Right hindlimb (tissue), 1 donor: ENCODE measurements at places on chromosomes 4 and X.

GRCh38 chrX:121598356-121598755 lies 550.9 kb downstream of the GLUD2 start:
- DNase-seq: no peak

GRCh38 chr4:54256491-54257486 lies 27.7 kb downstream of the PDGFRA start:
- DNase-seq: no peak

GRCh38 chr4:7773401-7774180 lies 166.1 kb downstream of the AFAP1 start:
- DNase-seq: no peak

GRCh38 chr4:11338956-11339782 lies 89.5 kb downstream of the HS3ST1 start:
- no peak for DNase-seq

- no peak for DNase-seq
Observed at GRCh38 chr4:7564242-7564641, 129.5 kb upstream of the PSAPL1 start.

GRCh38 chrX:118347131-118347530 lies 1.2 kb downstream of the WDR44 start:
- DNase-seq: no peak

- no peak for DNase-seq
Observed at GRCh38 chrX:151397741-151398070, 700 bp downstream of the VMA21 start.

DNA sequence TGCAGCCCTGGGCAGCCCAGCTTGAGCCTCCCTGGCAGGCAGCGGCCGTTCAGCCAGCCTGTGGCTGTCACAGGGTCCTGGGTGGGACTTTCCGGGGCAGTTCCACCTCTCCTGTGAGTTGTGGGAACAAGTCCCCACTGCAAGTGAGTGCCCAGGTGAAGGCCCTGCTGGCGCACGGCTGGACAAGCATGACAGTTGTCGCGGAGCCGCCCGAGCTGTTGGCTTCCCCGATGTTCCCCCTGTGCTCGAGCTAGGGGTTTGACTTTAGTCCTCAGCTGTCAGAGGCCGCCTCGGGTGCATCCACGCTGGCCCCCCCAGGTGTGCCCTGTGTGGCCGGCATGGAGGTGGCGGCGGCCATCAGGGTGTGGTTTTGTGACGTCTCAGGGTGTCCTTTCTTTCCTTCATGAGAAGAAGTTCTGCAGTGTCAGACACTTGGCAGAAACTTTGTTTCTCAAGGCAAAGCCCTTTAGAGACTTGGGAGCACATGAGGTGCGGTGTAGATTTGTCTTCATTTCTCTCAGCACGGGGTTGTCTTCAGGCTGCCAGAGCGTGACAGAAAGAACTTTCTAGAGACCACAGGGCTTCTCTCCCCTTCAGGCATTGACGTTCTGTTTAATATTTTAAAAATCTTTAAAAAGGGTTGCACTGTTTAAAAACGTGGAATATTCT lies 69.4 kb upstream of the HGFAC start:
- no peak for DNase-seq

DNA sequence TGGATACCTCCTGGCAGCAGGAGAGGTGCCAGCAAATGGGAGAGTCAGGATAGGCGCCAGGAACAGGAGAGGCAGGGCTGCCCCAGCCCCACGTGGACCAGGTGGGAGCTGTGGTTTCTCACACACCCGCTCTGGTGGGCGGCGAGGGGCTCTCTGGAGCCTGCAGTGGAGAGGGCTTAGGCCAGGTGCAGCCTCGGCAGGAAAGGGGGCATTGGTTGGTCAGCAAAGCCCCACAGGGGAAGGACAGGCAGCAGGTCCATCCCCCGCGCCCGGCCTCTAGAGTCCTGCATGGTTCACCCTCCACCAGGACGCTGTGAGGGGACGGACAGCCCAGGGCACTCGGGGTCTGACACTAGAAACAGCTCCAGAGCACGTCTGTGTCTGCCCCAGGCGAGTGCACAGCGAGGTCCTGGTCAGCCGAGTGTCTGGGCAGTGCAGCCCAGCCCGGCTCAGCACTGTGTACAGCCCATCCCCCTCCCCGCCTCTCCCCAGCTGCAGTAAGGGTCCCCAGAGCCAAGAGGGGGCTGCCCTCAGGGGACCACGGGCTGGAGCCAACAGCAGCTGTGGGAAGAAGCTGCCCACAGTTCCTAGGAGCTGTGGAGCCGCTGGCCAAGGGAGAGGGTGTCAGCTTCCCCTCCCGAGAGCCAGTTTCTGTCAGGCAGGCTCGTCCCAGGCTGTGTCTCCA lies 8.2 kb downstream of the ATP5ME start:
- peak; percentile 26 for DNase-seq

- DNase-seq: no peak
Observed at GRCh38 chr4:6290769-6291547, 21.3 kb downstream of the WFS1 start.

DNA sequence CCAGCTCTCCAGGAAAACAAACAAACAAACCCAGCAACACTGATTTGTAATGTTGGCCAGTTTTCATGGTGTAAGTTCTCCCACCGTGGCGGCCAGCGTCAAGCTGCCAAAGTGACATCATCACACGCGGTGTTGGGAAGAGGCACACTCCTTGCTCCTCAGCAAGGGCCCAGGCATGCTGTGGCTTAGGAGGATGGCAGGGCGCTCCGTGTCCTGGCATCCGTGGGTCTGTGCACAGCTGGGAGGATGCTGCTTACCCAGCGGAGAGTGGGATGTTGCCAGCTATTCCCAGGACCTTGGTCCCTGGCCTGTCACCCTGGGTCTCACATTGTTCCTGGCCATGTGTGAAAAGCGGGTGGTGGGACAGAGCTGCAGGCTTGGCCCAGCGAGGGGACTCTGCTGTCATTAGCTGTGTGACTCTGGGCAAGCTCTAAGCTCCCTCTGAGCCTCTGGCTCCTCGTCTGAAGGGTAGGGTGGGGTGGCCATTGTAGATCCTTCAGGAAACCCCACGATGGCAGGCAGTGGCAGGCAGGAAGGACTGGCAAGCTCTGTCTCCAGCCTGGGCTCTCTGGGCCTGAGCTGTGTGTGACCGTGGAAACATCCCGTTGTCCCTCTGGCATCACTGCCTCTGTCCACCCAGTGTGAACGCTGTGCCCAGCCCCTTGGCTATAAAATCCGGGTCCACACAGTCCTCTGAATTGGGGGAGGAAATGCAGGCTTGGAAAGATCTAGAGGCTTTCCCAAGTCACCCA lies 10.8 kb downstream of the PSAPL1 start:
- peak; percentile 79 for DNase-seq

DNA sequence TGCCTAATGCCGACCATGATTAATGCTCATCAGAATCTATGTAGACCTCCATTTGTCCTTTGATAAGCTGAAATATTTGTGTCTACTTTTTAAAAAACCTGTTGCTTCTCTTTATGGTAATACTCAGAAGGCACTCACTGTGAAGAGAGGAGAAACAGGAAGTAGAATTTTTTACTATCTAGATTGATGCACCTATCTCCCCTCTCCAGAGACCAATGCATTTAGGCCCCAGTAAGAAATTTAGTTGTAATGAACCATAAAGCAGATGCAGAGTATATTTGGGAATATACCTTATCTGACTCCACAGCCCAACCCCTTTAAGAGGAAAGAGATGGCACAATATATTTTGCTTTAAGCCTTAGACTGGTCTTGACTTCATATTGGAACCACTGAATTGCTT lies 11.1 kb downstream of the TBL1X start:
- no peak for DNase-seq

- DNase-seq: no peak
Observed at GRCh38 chrX:2401201-2401589, 99.6 kb downstream of the DHRSX start.

DNA sequence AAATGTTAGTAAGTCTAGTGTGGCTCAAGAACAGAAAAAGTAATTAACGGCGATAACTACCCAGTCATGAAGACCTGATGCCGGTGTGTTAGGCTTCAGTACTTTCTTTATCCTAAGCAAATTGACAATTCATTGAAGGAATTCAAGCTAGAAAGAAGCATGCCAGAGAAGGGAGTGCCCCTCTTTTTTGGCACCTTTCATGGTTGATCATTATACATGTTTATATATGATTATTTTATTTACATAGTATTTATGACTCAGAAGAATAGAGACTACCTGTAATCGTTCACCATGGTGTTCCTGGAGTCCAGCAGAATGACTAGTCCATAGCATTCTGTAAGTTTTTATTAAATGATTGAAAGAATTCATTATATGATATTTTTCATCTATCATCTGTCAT lies 548.3 kb upstream of the SLIT2 start:
- DNase-seq: no peak

- DNase-seq: no peak
Observed at GRCh38 chr4:1183985-1184773, 11.8 kb upstream of the SPON2 start.

DNA sequence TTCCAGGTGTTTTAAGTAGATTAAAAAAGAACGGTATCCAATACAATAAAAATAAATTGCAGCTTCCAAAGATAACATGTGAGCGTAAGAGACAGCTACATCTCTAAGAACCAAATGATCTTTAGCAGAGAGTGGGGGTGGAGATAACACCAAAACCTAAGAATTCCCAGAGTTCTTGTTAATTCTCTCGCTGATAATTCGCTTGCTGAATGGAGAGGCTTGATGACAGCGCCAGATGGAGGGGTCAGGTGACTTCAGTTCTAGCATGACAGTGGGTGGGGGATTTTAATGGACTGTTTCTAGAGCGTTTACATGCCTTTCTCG lies 2.3 kb downstream of the CLCN4 start:
- no peak for DNase-seq

GRCh38 chr4:2057382-2058065 lies 1.6 kb upstream of the NAT8L start:
- DNase-seq: peak; percentile 12

DNA sequence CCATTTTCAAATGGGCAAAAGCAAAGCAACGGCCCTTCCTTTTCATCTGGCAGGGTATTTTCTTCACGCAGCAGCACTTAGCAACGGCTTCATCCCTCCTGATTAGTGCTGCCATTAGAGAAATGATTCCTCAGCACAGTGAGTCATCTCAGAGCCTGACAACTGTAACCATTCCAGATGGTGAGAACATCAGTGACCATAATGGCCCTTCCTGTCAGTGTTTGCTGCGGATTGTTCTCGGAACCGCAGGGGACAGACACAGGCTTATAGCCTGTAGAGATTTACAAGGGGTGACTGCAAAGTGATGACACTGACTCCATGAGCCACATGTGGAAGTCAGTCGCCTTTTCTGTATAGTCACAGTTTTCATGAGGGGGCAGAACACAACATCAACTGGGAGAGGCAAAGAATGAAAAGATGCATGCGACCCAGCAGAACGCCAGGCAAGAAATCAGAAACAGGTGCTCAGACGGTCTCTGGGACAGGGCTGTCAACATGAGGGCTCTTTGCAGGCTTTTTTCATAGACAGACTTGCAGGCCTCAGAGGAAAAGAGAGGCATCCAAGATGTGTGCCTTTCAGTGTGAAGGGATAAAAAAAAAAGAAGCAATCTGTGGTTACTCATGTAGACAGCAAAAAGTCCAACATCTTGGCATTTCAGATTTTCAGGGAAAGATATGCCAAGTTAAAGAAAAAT lies 69.9 kb upstream of the FBXW7 start:
- peak; percentile 40 for DNase-seq

- no peak for DNase-seq
Observed at GRCh38 chr4:40516651-40517050, 113.0 kb downstream of the RBM47 start.

- no peak for DNase-seq
Observed at GRCh38 chr4:2750719-2751605, 5.2 kb downstream of the TNIP2 start.

DNA sequence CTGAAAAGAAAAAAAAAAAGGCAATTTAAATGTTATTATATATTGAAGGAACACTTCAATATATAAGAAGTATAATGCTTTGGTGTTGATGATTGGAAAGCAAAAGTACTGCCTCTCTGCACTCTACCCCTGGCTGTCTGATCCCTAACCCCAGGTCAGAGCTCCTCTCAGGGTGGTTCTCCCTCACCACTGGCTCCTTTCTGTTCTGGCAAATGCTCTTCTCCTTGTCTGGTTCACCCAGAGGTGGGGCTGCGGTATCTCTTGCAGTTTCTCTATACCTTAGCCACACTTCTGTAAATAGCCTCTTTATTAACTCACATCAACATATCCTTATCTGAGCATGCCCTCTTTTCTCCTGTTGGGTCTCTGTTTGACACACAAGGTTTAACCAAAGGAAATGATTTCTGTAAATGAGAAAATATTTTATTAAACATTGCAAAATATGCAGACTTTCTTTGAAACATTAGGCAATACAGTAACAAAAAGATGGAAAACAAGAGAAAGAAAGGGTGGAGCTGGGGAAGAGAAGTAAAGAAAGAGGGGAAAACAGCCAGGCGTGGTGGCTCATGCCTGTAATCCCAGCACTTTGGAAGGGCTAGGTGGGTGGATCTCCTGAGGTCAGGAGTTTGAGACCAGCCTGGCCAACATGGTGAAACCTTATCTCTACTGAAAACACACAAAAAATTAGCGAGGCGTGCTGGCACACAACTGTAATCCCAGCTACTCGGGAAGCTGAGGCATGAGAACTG lies 45.7 kb downstream of the ING2 start:
- DNase-seq: no peak

GRCh38 chr4:164081371-164081770 lies 586.9 kb downstream of the TMA16 start:
- DNase-seq: no peak

DNA sequence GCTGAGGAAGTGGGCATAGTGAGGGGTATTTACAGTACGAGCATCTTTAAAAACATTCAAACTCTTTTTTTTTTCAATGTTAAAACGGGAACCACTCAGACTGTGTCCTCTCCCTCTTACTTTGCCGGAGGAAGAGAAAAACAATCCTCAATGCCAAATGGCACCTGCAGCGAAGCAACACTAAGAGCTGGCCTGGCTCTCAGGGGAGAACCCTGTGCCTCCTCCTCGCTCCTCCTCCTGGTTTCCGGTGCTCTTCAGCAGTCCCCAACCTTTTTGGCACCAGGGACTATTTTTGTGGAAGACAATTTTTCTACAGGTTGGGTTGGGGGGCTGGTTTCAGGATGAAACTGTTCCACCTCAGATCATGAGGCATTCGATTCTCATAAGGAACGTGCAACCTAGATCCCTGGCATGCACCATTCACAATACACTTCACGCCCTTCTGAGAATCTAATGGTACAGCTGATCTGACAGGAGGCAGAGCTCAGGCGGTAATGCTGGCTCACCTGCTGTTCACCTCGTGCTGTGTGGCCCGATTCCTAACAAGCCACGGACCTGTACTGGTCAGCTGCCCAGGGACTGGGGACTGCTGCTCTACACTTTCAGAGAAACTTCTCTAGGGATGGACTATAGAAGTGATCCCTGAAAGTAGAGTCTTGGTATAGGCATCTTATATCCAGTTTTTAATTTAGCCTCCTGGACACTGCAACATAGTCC lies 404.1 kb downstream of the RAPGEF2 start:
- no peak for DNase-seq

DNA sequence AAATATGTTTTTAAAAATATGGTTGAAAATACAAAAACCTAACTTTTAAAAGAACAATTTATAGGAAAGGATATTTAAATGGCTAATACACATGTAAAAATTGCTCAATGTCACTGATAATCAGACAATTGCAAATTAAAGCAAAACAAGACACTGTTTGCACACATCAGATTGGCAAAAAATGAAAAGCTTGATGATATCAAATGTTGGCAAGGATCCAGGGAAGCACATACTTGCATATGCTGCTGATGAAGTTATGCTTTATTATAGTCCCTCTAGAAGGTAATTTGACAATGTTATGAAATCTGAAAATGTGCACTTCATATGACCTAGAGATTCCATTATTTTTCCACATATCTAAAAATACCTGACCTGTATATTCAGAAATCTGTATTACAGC lies 45.7 kb upstream of the EPGN start:
- no peak for DNase-seq

GRCh38 chrX:39063037-39063436 lies 261.8 kb downstream of the MID1IP1 start:
- DNase-seq: no peak

- DNase-seq: no peak
Observed at GRCh38 chr4:177242651-177243286, 66.9 kb upstream of the NEIL3 start.
